ENCODE measurements at places on chromosomes 12 and 14.

GRCh38 chr12:31820832-31821231 is 92.0 kb upstream of the AMN1 start:
- no peak for DNase-seq
- no peak overlapping the region for H3K4me3 ChIP-seq
- H3K27ac ChIP-seq = no peak overlapping the region
- H3K4me1 ChIP-seq = no peaks in the 10 kb centered on the region

DNA sequence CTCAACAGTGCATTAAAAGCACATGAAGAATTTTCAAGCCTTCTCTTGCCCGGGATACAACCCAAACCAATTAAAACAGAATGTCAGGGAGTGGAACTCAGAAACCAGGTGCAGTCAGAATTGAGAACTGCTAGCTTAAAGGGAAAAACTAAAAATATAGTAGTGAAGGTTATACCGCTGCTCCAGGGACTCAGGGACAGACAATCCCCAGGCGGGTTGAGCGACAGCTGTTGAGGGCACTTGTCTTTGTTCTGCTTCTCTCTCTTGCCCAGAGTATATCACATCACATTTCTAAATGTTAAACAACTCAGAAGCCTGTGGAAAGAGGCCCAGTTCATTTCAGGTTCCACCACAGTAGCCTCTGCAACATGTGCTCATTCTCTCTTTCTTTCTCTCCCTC is 93.1 kb downstream of the SLC5A8 start:
- no peaks in the 10 kb centered on the region for H3K4me1 ChIP-seq
- H3K36me3 ChIP-seq = no peaks in the 10 kb centered on the region
- DNase-seq = no peak
- H3K4me3 ChIP-seq = no peak overlapping the region
- no peaks in the 10 kb centered on the region for H3K27me3 ChIP-seq

GRCh38 chr14:78074561-78074960 is 95.6 kb upstream of the NRXN3 start:
- no peaks in the 10 kb centered on the region for H3K4me1 ChIP-seq
- H3K27ac ChIP-seq = no peak overlapping the region
- no peak for DNase-seq
- peaks cover 24% of the 10 kb centered on the region for H3K27me3 ChIP-seq
- no peaks in the 10 kb centered on the region for H3K36me3 ChIP-seq
- no peak overlapping the region for H3K4me3 ChIP-seq

DNA sequence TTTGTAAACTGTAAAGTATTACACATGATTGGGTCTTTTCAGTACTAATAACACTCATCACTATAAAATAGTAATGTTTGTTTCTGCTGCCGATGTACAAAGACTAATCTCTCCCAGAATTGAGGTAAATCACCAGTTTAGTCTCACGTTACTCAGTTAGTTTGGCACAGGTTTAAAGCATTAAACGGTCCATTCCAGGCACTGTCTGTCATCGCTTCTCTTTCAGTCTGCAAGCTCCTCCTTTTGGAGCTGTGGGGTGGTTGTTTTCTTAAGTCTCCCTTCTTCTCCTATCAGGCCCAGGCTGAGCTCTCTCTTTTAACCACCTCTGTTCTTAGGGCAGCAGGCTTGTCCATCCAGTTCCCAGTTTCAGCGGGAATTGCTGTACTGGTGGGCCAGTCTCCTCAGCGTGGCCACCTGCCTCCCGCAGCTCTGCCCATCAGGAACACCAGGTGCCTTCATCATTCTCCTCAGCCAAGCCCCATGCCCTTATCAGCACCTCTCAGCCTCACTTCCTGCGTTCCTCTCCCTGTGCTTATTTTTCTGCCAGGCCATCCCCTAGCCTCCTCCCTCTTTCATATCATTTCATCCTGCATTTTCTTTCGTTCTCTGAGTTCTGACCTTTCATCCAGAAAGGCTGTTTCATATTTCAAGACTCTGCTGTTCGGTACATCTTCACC is 149.0 kb downstream of the TGFB3 start:
- H3K4me1 ChIP-seq = no peaks in the 10 kb centered on the region
- H3K27ac ChIP-seq = no peak overlapping the region
- no peak overlapping the region for H3K4me3 ChIP-seq
- no peaks in the 10 kb centered on the region for H3K27me3 ChIP-seq

DNA sequence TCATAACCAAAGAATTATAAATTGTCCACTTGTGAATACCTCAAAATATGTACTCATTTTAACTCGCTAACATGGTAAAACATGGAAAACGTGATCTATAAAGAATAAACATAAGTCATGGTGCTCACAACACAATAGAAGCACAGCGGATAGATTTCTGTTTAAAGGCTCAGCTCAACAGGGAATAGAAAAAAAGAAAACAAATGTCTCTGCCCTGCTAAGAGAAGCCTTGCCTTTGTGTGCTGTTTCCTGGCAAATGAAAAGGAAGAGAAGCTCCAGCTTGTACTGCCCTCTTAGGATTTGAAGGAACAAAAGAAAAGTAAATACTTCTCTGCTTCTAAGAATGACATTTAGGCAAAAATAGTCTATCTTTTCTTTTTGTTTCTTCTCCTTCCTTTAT is 121.0 kb upstream of the KRR1 start:
- DNase-seq = no peak

- no peak overlapping the region for H3K27ac ChIP-seq
- H3K27me3 ChIP-seq = no peaks in the 10 kb centered on the region
- no peaks in the 10 kb centered on the region for H3K4me1 ChIP-seq
- H3K4me3 ChIP-seq = no peak overlapping the region
Observed at GRCh38 chr14:78857974-78858373, 687.8 kb downstream of the NRXN3 start.

DNA sequence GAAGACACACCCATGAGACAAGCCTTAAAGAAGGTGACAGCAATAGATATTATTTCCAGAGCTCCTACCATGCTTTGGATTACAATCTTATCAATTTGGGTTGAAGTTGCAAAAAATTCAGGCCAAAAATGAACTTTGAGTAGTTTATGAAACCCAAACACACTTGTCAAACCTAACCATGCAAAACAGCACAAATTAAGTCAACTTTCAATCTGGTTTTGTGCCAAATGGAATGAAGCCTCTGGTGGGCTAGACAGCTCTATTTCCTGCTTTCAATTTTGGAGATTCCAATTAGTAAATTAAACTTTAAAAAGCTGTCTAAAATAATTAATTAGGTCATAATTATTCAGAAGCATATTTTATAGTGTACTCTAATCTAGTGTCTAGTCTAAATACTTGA is 203.4 kb downstream of the SYT1 start:
- no peaks in the 10 kb centered on the region for H3K36me3 ChIP-seq
- H3K4me3 ChIP-seq = no peak overlapping the region
- H3K27me3 ChIP-seq = no peaks in the 10 kb centered on the region

- peaks cover 1% of the 10 kb centered on the region for H3K4me1 ChIP-seq
- H3K27me3 ChIP-seq = peaks cover 11% of the 10 kb centered on the region
- DNase-seq = no peak
- no peak overlapping the region for H3K4me3 ChIP-seq
Observed at GRCh38 chr12:11946161-11946560, 124.6 kb upstream of the BCL2L14 start.

GRCh38 chr12:100329800-100330199 is 27.1 kb upstream of the SLC17A8 start:
- no peaks in the 10 kb centered on the region for H3K27me3 ChIP-seq
- H3K4me3 ChIP-seq = no peak overlapping the region
- H3K27ac ChIP-seq = no peak overlapping the region
- H3K36me3 ChIP-seq = peaks cover 49% of the 10 kb centered on the region

GRCh38 chr14:100915560-100915959 is 12.0 kb upstream of the RTL1 start:
- H3K27ac ChIP-seq = no peak overlapping the region
- H3K36me3 ChIP-seq = no peaks in the 10 kb centered on the region
- H3K27me3 ChIP-seq = peaks cover 46% of the 10 kb centered on the region
- no peaks in the 10 kb centered on the region for H3K4me1 ChIP-seq

DNA sequence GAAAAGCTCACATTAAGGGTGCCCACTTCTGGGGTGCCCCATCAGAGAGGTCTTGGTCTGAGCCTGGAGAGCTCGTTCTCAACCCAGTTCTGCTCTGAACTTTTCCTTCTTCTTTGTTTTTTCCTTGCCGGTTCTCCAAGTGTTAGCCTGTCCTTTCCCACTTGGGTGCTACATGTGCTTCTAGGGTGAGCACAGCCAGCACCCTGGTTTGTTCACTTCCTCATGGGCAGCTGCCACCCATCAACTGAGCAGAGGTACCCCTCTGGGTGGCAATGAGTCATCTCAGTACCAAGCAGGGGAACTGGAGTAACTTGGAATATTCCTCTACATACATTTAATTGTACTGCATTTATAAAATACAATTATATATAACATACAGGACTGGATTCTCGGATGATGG is 3.9 kb upstream of the SYNE3 start:
- peaks cover 69% of the 10 kb centered on the region for H3K4me1 ChIP-seq
- peaks cover 21% of the 10 kb centered on the region for H3K36me3 ChIP-seq
- DNase-seq = no peak
- peak overlapping the region; percentile 79 for H3K4me3 ChIP-seq
- no peaks in the 10 kb centered on the region for H3K27me3 ChIP-seq

- no peaks in the 10 kb centered on the region for H3K27me3 ChIP-seq
- H3K36me3 ChIP-seq = peaks cover 3% of the 10 kb centered on the region
- no peak overlapping the region for H3K4me3 ChIP-seq
- no peak for DNase-seq
Observed at GRCh38 chr14:35336494-35337268, 44.5 kb downstream of the PSMA6 start.

DNA sequence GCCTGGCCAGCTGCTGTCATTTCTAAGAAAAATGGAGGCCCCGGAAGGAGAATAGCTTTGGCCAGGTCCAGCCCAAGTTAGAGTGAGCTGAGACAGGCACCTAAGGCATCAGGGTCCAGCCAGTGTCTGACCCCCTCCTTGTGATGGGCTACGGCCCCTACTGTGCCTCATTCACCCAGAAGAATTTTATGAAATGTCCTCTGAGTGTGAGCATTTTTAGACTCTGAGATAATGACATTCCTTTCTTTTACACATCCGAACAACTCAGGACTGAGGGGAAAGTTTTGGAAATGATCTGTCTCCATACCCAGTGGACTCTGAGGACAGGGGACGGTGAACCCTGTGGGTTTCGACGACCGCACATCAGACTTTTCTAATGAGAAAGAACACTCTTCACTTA is 50.4 kb downstream of the SLC24A4 start:
- no peaks in the 10 kb centered on the region for H3K27me3 ChIP-seq
- H3K4me1 ChIP-seq = peaks cover 5% of the 10 kb centered on the region
- H3K4me3 ChIP-seq = no peak overlapping the region
- H3K36me3 ChIP-seq = no peaks in the 10 kb centered on the region
- DNase-seq = no peak

DNA sequence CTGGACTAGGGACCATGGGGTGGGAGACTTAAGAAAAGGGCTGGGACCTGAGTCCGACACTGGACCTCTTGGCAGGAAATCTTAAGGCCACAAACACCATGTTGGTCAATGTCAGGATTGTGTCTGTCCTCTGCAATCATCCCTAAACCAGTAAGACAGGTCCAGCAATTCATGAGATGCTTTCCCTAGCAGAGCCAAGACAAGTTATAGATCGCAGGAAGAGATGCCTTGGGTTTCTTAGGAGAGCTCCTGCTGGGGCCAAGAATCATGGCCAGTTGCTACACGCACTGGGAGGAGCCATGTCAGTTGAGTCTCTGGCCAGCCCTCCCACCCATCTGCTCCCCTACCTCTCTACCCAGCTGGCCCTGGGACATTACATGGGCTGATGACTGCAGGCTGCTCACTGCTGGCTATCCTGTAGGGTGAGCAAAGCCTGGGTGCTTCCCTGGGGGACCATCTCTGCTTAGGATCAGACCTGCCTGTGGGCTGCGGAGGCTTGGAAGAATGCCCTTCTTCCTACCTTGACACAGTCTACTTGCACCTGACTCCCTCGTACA is 14.2 kb downstream of the PLEKHH1 start:
- DNase-seq = no peak
- no peak overlapping the region for H3K27ac ChIP-seq
- peaks cover 32% of the 10 kb centered on the region for H3K27me3 ChIP-seq
- no peak overlapping the region for H3K4me3 ChIP-seq

GRCh38 chr12:6437586-6437985 is 7.2 kb upstream of the CD27 start:
- DNase-seq = no peak
- no peaks in the 10 kb centered on the region for H3K27me3 ChIP-seq
- H3K4me3 ChIP-seq = no peak overlapping the region
- H3K4me1 ChIP-seq = peaks cover 7% of the 10 kb centered on the region
- H3K36me3 ChIP-seq = no peaks in the 10 kb centered on the region
